ENCODE measurements at places on chromosomes 6 and 20.

DNA sequence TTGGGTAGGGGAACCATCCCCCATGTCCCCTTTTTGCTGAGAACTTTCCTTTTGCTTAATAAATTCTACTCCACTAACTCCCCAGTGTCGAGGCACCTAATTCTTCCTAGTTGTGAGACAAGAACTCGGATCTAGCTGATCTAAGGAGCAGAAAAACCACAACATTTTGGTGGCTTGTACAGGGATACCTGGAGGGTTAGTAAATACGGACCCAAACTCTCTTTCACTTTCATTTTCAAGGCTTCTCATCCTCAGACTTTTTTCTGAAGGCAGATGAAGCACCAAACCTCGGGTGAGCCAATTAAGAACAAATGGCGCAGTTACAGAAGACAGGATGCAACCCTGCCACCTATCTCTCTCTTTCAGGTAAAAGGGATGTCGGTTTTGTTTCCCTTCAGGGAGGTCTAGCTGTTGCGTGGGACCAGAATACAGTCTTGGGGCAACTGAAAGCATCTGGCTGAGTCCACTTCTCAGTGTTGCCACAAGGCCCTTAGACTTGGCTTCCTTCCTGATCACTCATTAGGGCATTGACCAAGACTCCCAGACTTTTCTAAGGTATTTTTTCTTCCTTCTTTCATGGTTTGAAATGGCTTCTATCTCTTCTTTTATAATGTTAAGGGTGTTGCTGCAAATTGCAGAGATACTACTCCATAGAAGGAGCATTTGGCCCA, 11.1 kb upstream of the HTR1B start:
- DNase-seq: no peak

GRCh38 chr6:108995296-108995695, 99.3 kb downstream of the SESN1 start:
- DNase-seq: no peak

DNA sequence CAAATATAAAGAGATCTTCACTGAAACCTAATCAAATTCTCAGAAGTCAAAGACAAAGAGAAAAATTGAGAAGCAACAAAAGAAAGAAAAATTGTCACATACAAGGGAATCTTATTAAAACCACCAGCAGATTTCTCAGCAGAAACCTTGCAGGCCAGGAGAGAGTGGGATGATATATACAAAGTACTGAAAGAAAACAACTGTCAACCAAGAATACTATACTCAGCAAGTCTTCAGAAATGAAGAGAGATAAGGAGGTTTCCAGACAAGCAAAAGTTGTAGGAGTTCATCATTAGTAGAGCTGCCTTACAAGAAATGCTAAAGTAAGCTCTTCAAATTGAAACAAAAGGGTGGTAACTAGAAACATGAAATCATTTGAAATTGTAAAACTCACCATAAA, 345.6 kb downstream of the MAFB start:
- no peak for DNase-seq

DNA sequence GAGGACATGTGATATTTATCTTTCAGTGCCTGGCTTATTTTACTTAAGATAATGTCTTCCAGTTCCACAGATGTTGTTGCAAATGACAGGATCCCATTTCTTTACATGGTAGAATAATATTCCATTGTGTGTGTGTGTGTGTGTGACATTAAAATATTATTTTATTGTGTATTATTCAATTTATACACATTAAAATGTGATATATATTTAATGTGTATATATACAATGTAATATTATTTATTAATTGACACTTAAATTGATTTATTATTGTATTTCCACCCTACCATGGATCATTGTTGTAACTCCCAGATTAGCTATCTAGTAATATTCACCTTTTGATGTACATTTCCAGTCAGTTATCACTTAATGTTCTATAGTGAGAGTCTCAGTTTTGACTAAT, 1422.5 kb upstream of the ADGRB3 start:
- no peak for DNase-seq

DNA sequence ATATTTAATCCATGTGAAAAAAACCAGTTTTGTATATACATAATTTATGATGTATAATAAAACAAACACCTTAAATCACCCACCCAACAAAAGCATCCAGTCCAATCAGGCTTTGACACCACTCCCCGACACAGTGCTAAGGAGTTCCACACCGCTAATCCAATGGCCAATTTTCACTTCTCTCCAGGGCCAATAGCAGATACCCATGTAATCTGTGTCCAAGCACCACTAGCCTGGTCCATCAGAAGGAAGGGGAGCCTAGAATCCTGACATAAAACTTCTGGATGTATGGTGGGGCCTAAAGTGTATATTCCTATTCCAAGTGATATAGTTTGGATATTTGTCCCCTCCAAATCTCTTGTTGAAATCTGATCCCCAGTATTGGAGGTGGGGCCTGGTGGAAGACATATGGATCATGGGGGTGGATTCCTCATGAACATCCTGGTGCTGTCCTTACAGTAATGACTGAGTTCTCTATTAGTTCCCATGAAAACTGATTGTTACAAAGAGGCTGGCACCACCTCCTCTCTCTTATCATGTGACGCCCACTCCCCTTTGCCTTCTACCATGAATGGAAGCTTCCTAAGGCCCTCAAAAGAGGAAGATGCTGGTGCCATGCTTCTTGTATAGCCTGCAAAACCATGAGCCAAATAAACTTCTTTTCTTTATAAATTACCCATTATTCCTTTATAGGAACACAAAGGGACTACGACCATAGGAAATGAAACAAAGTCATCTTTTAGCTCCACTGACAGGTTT, 20.8 kb downstream of the RALGAPA2 start:
- no peak for DNase-seq

- DNase-seq: no peak
Measured at GRCh38 chr6:40681622-40682021, 94.5 kb upstream of the LRFN2 start.

DNA sequence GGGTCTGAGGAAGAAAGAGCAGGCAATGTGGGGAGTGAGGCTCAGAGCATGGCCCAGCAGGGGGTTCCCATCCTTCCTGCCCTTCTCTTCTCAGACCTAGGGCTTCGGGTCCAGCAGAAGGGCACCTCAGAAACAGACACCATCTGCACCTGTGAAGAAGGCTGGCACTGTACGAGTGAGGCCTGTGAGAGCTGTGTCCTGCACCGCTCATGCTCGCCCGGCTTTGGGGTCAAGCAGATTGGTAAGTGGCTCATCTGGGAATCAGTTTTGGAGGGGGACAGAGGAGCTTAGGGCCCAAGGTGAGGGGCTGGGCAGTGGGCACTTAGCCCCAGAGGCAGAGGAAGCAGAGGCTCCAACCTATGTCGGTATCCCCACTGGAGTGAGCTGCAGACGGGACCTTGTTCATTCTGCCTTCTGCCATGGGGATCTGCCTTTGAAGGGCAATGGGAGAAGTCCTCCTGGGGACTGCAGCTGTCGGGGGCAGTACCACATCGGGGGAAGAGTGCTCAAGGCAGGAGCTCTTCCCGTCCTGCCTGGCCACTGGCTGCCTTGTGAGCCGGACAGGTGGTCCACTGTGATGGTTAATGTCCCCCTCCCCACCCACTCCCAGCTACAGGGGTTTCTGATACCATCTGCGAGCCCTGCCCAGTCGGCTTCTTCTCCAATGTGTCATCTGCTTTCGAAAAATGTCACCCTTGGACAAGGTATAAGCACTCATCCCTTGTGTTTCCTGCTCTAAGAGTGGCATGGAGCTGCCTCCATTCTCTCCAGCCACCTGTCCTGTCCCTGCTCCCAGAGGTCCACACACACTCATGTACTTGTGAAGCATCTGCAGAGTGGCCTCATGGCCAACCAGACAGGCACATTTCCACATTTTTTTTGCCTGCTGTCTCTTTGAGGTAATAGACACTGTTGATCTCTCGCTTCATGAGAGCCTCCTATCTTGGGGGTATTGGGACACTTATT, 4.7 kb downstream of the CD40 start:
- no peak for DNase-seq

DNA sequence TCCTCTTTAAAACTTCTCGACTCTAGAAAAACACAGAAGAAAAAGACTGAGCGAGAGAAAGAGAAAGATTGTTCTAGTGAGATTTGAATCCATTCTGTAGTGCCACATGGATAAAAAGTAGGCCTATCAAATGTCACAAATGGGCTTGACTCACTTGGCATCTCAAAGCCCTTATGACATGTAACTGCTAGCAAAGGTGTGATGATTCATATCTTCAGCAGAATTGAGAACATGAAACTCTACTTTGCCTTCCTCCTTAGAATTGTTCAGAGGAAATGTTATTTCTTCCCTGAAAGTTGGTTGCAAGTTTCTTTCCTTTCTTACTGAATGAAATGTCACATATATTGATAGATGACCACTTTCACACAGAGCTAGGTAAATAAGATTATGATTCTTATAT, 40.4 kb upstream of the DUSP22 start:
- no peak for DNase-seq

DNA sequence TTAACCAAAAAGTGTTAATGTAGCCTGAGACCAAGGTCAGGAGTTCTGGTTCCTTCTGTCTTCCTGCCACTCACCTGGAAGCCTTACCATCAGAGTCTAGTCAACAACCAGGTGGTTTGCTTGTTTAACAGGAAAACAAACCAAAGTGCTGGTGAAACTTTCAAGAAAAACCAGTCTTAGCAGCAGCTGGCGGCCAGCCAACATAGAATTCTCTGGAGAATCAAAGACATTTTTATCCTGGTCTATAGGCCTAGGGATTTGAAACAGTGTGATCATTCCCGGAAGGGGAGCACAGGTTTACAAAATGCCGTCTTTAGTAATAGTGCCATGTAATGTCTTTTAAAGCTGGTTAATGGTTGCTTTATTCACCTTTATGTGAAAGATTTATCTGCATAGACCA, 146.6 kb upstream of the AKIRIN2 start:
- no peak for DNase-seq

- no peak for DNase-seq
Measured at GRCh38 chr20:13307562-13308163, 86.6 kb downstream of the ISM1 start.

GRCh38 chr6:100959280-100959679, 78.2 kb upstream of the ASCC3 start:
- DNase-seq: no peak

DNA sequence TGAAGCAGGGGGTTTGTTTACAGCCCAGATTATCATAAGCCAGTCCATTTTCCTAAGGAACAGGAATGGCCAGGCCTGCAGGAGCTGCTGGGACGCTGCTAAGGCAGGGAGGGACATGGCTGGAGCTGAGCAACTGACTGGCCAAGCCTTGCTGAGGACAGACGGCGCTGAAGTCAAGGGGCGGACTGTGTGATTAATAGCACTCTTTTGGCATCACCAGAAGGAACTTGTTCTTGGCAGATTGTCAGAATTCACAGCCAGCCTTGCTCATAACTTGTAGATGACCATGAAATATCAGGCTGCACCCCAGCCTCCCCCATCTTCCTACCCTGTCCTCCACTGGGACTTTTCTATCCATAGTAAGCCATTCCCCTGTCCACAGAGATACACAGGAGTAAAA, 218.8 kb upstream of the RNF24 start:
- DNase-seq: no peak

- DNase-seq: no peak
Measured at GRCh38 chr20:3221398-3222226, 12.3 kb downstream of the ITPA start.

- no peak for DNase-seq
Measured at GRCh38 chr6:93248631-93249030, 170.7 kb downstream of the EPHA7 start.

GRCh38 chr6:16805243-16805950, 44.1 kb upstream of the ATXN1 start:
- DNase-seq: no peak

DNA sequence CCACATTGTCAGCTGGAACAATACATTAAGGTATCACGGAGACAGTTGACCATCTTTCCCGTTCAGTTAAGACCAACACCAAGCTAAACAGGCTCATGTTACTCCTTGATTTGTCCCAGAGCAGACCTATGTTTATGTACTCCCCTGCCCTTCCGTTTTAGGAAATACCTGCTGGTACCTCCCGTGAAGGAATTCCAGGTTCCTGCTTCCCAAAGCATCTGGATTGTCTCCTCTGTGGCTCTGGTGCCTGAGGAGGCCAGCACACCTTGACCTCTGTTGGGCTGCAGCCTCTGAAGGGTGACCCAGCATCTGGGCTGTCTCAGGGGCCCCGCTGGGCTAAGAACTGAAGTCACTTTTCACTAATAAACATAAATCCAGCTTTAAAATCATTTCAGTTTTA, 647.8 kb upstream of the MARCKS start:
- DNase-seq: no peak

DNA sequence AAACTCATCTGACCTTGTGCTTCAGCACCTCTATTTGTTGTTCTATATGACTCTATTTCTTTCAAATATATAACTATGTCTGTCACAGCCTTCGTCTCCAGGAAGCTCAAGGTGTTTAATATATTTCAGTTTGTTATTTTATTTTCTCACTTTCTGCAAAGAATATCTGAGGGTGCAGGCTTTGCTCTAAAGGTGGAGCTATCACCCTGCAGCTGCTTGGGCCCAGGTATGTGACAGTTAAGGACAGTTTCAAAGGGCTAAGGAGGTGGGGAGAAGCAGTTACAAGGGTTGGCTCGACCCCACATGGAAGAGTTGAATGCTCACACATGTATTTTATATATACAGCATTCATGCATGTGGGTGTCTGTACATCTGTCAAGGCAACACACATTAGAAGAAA, 405.6 kb downstream of the BTBD9 start:
- DNase-seq: no peak

DNA sequence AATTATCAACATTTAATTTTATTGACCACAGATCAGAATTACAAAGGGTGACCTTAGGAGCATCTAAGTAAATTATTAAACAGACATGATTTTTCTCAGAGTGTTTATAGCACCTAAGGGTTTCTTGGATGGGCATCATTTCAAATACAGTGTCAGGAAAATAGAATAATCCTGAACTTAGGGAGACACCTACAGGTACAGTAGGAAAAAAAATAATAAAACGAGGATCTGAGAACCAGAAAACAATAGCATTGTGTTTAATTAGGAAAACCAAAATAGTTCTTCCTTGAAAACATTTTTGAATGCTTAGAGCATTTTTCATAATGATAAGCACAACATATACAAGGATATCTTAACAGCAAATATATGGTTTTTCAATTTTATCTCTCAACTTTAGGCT, 39.2 kb downstream of the MMUT start:
- DNase-seq: peak; percentile 16

DNA sequence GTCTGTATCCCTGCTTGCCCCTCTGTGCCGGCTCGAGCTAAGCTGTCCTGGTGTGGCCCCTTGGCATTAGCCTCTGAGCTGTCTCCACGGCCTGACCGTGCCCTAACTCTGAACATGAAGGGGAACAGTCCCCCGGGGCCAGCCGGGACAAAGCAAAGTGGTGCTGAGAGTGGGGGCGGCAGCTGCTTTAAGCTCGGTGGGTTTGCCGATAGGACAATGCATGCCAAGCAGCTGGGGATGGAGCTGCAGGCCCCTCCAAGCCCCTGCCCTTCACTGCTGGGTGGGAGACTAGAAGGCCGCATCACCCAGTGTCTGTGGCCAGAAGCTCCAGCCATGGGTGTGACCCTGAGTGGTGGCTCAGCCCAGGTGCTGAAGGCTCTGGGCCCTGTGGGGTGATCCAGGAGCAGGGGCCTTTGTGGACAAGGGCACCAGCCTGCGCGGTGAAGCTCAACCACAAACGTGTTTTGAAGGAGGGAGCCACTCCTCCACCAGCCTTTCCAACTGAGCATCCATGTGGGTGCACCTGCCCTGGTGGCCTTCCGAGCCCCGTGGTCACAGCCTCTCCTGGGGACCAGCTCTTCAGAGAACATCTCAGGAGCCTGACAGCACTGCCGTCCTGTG, 242.5 kb downstream of the ERMARD start:
- DNase-seq: no peak

All from SK-N-SH (cell line).